ENCODE measurements at places on chromosomes 16 and 17.
A peak's percentile ranks its signal among the peaks of the same experiment; 100 is the strongest.

- DNase-seq: no peak
These were observed 20.9 kb downstream of the HAPSTR1 start for GRCh38 chr16:9112166-9112843.

DNA sequence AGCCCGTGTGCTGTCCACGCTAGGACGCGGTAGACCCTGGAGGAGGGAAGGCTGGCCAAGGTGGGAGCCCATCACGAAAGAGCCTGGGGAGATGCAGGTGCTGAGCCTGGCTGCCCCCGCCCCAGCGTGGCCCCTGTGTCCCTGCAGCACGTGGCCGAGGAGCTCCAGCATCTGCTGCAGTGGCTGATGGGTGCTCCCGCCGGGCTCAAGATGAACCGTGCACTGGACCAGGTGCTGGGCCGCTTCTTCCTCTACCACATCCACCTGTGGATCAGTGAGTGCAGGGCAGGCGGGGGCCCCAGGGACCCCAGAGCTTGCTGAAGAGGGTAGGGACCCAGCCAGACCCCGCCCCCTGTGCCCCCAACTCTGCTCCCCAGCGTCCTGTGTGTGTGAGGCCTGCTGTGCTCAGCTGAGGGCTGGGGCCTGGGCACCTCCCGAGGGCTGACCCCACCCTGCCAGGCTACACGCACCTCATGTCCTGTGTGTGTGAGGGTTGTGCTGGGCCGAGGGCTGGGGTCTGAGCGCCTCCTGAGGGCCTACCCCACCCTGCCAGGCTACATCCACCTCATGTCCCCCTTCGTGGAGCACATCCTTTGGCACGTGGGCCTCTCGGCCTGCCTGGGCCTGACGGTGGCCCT lies 8.6 kb downstream of the PIGQ start:
- DNase-seq: no peak

GRCh38 chr16:83102336-83102735 lies 475.6 kb downstream of the CDH13 start:
- DNase-seq: no peak

DNA sequence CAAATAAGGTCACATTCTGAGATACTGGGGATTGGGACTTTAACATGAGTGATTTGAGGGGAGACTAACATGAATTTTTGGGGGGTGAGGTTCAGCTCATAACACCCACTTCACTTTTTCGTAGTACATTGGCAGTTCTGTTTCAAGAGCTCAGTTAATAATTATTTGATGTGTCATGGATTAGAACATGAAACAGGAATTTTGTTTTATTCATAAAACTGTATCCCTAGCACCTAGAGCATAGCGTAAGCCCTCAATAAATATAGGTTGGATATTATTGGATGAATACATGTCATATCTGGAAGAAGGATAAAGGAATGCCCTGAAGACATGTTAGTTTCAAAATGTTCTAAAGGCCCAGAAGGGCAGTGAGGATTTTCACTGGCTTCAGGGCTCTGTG lies 119.8 kb downstream of the PRKCA start:
- no peak for DNase-seq

GRCh38 chr17:60678118-60678444 lies 430 bp downstream of the BCAS3 start:
- no peak for DNase-seq

- no peak for DNase-seq
These were observed 56.0 kb upstream of the FAM20A start for GRCh38 chr17:68657166-68657565.

DNA sequence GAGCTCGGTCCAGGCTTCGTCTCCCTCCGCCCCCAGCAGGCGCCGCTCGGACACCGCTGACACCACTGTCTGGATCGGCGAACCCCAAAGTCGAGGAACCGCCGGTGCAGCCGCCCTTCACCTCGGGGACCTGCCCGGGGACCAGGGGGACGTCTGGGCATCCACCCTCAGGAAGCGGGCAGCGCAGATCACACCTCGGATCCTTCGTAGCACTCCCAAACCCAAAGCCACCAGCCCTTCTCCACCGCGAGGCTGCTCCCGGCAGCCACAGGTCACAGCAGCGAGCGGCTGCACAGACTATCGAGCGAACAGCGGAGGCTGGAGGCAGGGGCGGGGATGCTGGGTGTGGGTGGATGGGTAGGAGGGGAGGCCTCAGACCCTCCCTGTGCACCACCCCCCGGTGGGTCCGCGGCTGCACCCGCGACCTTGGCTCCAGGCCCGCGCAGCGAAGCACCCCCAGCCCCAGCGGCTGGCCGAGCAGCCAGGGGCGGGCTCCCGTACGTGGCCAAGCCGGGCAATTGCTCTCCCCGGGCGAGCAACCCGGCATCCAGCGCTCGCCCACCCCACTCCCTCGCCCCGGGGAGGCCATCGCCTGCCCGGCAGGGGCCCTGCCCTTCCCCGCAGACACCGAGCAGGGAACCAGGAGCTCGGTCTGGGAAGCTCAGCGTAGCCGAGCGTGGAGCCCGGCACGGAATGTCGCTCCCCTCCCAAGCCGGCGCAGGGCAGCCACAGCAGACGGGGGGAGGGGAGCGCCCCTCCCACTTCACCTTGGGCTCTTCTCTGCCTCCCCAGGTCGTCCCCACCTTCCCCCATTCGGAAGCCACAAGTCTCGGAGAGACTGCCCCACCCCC lies 1.0 kb downstream of the SDK2 start:
- DNase-seq: no peak

- peak; percentile 42 for DNase-seq
These were observed 49.0 kb downstream of the BCL7C start for GRCh38 chr16:30844671-30845449.

DNA sequence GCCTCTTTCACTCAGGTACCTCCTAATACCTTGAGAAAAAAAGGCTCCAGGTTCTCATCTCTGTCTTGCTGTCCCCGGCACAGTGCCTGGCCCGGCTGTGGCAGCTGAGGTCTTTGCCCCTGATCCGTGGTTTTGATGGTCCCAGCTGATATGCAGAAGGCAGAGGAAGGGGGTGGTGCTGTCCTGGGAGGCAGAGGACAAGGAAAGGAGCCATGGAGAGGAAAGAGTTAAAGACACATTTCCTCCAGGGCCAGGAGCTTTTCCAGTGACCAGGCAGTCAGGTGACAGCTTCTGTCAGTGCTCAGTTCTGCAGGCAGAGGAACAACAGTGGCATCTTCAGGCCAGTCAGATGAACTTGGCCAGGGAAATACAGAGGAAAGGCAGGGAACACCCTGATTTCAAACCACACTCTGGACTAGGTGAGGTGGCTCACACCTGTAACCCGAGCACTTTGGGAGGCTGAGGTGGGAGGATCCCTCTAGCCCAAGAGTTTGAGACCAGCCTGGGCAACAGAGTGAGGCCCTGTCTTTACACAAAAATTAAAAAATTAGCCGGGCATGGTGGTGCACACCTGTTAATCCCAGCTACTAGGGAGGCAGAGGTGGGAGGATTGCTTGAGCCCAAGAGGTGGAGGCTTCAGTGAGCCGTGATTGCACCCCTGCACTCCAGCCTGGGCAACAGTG lies 3.3 kb upstream of the COG1 start:
- no peak for DNase-seq

GRCh38 chr17:74135391-74136167 lies 67.9 kb upstream of the RPL38 start:
- no peak for DNase-seq

Data from iPS DF 19.7 (cell line).